Osteoblast (primary cell): ENCODE measurements at places on chromosomes 2 and 18. TPM values are rescaled to one million over a fixed set of nuclear protein-coding genes. Genes with fewer than 3 reads are reported as not detected.

TTN gene
- under 0.01 TPM in 2 replicates for total RNA-seq

C2orf72 gene
- total RNA-seq: not detected in 2 replicates

EFR3B gene
- total RNA-seq: 0.72 and 0.88 TPM in 2 replicates

COLEC12 gene
- total RNA-seq: 38.0 and 56.9 TPM in 2 replicates

CAPN14 gene
- under 0.01 TPM in 2 replicates for total RNA-seq

TMEM182 gene
- total RNA-seq: 1.4 and 2.7 TPM in 2 replicates

SPHKAP gene
- total RNA-seq: not detected in 2 replicates

CD207 gene
- total RNA-seq: not detected in 2 replicates

DSG3 gene
- total RNA-seq: 1.4 and 1.8 TPM in 2 replicates

AGXT gene
- not detected in 2 replicates for total RNA-seq

EMILIN1 gene
- 137 and 138 TPM in 2 replicates for total RNA-seq

FNDC4 gene
- 21.2 and 21.4 TPM in 2 replicates for total RNA-seq

ALPG gene
- total RNA-seq: not detected in 2 replicates
